Endothelial cell of umbilical vein (primary cell): ENCODE measurements at places on chromosomes 2 and 18.

DNA sequence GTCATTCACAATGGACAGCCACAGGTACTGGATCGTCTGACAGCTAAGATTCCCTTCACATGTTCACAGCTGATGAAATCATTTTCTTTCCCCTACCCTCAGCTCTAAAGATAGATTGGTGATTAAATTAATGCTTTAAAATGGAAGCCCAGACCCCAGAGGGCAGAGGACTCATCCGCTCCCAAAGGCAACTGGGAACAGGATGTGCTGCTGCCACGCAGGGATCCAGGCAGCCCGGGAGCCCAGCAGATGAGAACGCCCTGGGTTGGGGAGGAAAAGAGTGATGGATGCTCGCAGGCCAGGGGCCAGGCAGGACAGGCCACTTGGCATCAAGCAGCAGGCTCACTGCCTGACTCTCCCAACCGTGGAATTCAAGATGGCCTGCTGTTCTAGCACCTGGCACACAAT lies 41.3 kb downstream of the HDHD2 start:
- DNase-seq: no peak

GRCh38 chr2:120669121-120669952 lies 66.3 kb upstream of the GLI2 start:
- peak; percentile 68 for DNase-seq

DNA sequence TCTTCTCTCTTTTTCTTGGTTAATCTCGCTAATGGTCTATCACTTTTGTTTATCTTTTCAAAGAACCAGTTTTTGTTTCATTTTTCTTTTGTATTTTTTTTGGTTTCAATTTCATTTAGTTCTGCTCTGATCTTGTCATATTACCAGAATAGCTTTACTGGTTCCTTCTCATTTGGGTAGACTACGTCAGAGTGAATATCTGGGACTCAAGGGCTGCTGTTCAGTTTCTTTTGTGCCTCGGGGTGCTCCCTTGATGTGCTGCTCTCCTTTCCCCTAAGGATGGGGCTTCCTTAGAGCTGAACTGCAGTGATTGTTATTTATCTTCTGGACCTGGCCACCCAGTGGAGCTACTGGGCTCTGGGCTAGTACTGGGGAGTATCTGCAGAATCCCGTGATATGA lies 29.4 kb upstream of the IL1RN start:
- no peak for DNase-seq

DNA sequence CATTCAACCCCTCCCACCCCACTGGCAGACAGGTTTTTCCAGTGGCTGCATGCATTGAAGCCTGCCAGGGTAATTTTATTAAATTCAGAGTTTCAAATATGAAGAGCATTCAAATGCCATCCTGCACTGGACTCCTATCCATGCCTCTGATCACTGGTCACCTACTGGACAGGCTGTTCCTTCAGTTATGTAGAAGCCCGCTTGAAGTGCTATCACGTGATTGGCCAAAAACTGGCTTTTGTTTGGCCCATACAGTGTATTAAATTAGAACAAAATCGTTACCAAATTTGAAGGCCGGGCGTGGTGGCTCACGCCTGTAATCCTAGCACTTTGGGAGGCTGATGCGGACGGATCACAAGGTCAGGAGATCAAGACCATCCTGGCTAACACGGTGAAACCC lies 464.1 kb downstream of the TSN start:
- DNase-seq: no peak

DNA sequence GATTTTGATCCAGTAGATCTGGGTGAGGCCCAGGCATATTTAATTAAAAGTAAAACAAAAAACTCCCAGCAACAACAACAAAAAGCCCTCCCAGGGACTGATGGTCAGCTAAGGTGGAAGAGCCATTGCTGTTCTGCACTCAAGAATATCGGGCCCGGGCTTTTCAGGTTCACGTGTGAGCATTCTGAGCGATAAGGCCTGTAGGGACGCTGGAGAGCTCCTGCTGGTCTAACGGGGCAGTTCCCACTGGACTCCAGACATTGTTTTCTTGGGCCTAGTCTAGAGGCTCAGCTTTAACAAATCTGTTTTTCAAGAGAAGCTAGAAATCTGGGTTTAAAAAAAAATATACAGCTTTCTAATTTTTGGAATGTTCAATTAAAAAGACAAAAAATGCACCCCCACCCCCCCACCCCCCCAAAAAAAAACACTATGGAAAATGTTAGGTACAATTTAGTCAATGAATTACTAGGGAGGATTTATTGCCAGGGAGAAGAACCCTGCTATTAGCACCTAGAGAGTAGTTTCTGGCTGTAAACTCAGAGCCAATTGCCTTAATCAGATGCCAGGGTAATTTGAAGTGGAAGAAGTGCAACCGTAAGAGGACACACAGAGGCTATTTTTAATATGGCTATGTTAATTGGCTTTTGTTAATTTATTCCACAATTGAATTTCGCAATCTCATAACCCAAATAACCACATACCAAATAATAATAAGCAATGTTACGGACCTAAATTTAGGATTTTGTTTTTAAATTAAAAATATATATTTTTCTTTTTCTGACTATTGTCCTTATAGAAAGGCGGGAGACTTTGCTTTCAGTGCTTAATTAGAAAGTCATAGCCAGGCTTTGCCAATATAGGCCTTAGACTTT lies 78.9 kb downstream of the MAP4K4 start:
- DNase-seq: no peak

DNA sequence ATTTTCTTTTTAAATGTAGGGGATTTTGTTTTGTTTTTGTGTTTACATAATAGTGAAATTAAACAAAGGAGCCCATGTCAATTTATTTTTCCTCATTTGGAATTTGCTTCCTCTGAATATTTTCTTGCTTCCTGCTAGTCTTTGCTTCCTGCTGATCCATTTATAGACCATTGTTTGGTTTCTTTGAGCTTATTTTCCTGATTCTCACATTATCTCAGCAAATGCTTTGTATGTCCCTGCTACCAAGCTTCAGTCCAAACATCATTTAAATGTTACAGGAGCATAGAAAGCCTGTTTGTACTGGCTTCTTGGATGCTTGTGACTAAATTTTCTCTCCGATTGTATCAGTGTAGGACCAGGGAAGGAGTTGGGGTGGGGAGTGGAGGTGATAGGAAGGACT lies 127.3 kb upstream of the IL1R2 start:
- peak; percentile 59 for DNase-seq

DNA sequence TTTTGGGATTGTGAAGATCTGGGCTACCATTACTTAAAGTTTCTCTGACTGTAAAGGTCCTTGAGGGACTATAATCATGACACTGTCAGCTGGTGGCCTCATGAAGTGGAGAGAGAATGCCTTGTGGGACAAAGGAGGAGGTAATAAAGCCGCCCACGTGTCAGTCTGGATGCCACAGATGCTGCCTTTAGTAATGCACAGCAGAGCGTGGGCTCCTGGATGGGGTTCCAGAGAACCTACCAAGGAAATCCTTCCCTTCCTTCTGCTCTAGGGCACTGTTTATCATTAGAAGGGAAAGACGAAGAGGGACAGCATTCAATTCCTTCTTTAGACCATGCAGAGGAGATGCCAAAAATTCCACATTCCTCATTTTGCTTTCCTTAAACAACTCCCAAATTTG lies 63.5 kb downstream of the COL5A2 start:
- no peak for DNase-seq

- DNase-seq: no peak
Measured at GRCh38 chr2:45983213-45983612, 314.0 kb upstream of the EPAS1 start.

DNA sequence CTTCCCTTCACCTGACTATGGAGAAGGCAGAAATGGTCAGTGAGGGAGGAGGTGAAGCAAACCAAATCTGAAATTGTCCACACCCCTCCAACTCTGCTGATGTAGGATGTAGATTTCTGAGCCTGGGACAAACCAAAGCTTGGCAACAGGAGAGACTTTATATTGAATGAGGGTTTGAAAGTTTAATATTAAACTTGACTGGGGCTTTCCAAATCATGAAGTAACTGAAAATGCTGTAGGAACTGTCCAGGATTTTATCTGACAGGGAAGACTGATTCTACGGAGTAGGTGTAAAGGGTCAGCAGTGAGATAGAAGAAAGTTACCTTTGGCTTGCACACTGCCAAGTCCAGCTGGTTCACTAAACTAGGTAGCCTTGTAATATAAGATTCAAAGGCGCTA lies 194.5 kb downstream of the TDRD15 start:
- no peak for DNase-seq

- DNase-seq: no peak
Measured at GRCh38 chr18:55310044-55310676, 277.8 kb downstream of the TCF4 start.

- no peak for DNase-seq
Measured at GRCh38 chr2:225378984-225379383, 20.5 kb upstream of the NYAP2 start.

GRCh38 chr2:237257471-237257951 lies 156.5 kb downstream of the COL6A3 start:
- peak; percentile 89 for DNase-seq

GRCh38 chr2:237939251-237939650 lies 27.6 kb upstream of the UBE2F start:
- no peak for DNase-seq
